ENCODE measurements at places on chromosomes 13 and 19.

DNA sequence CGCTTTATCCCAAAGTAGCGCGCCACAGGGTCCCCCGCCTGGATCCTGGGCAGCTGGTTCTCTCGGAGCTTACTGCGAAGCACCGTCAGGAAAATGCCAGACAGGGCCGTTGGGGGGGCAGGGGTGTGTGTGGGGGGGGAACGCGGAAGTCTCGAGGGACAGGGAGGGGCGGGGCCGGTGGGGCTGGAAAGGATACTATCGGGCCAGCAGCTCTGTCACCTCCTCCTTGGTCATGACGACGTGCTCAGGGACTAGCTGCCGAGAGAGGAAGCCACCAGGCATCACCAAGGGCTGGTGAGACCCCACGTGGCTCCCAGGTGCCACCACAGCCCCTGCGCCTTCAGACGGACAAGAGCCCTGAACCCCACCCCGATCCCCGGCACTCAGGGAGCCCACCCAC, 5.3 kb downstream of the POLR2E start:
- no peak for DNase-seq

- DNase-seq = no peak
These were observed 148.6 kb downstream of the IER2 start for GRCh38 chr19:13298565-13299481.

DNA sequence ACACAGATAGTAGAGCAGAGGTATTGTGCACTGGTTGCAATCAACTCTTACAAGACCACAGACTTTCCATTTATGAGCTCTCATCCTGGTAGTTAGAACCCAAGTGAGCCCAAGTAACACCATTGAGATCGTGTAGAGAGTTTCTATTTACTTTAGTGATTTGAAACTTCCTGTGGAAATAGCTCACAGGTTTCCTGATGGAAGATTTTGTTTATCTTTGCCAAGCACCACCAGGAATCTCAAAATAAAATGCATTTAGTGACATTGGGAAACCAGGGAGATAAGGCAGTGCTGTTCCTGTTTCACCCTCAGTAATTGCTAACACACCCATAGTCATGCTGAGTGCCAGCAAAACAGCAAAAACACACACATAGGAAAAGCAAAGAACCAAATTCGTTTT, 102.5 kb downstream of the FLT1 start:
- no peak for DNase-seq

DNA sequence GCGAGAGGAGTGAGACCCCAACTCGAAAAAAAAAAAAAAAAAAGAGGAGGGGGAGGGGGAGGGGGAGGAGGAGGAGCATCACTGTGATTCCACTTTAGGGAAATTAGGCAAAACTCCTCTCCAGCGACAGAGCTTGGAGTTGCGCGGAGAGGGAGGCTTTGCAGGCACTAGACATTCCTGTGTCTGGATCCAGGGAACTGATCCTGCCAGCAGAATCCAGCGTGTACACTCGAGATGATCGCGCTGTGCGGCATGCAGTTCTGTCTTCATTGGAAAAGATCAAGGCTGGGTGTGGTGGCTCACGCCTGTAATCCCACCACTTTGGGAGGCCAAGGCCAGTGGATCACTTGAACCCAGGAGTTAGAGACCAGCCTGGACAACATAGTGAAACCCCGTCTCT, 29.6 kb upstream of the KLF2 start:
- no peak for DNase-seq
